ENCODE measurements at places on chromosomes 6 and 20. TPM values are rescaled to one million over a fixed set of nuclear protein-coding genes. Genes with fewer than 3 reads are reported as not detected.

The HMGCLL1 gene
- polyA plus RNA-seq = not detected

The CLVS2 gene
- 0.14 TPM for polyA plus RNA-seq

The KIAA1755 gene
- not detected for polyA plus RNA-seq

The ZNF311 gene
- polyA plus RNA-seq = 1.5 TPM

The BCAS4 gene
- 22.0 TPM for polyA plus RNA-seq

The SENP6 gene
- polyA plus RNA-seq = 66.6 TPM

The PREX1 gene
- polyA plus RNA-seq = 2.6 TPM

The PRDM1 gene
- polyA plus RNA-seq = 0.90 TPM

The CD109 gene
- 1.1 TPM for polyA plus RNA-seq

The SLX4IP gene
- polyA plus RNA-seq = 9.1 TPM

The KCNK5 gene
- polyA plus RNA-seq = 9.5 TPM

Data from GM23338 (cell line).